Caco-2 (cell line): ENCODE measurements at places on chromosomes 1 and 21. TPM values are rescaled to one million over a fixed set of nuclear protein-coding genes. Genes with fewer than 3 reads are reported as not detected.

NLRP3 gene
- total RNA-seq = not detected in 2 replicates

U2AF1 gene
- total RNA-seq = 58.6 and 64.8 TPM in 2 replicates

FCRL2 gene
- not detected in 2 replicates for total RNA-seq

SLC30A2 gene
- total RNA-seq = 1.1 and 3.0 TPM in 2 replicates

PCAT6 gene
- total RNA-seq = 1.4 TPM in 1 of 2 replicates, not detected in the other

GBP2 gene
- total RNA-seq = 0.23 TPM in 1 of 2 replicates, not detected in the other

GRCh38 chr1:60619581-60619980 lies 462.8 kb upstream of the NFIA start:
- DNase-seq = no peak

DNA sequence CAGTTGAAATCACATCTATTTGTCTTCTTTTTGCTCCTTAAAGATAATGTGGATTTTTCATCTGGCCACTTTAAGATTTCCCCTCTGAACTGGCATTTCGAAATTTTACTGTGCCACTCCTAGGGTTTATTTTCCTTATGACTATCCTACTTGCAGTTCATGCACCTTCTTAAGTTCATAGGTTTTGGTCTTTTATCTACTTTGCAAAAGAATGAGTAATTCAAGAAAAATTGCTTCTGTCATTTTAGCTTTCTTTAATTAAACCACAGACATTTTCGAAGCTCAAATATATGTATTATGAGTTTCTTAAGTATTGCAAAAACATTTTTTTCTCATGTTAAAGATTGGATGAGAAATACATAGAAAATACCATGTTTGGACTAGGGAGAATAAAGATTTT lies 1244.8 kb upstream of the TMPRSS15 start:
- no peak for DNase-seq

- no peak for DNase-seq
Measured at GRCh38 chr1:108560189-108560873, 431 bp downstream of the EEIG2 start.
